ENCODE measurements at places on chromosomes 11 and 22.

DNA sequence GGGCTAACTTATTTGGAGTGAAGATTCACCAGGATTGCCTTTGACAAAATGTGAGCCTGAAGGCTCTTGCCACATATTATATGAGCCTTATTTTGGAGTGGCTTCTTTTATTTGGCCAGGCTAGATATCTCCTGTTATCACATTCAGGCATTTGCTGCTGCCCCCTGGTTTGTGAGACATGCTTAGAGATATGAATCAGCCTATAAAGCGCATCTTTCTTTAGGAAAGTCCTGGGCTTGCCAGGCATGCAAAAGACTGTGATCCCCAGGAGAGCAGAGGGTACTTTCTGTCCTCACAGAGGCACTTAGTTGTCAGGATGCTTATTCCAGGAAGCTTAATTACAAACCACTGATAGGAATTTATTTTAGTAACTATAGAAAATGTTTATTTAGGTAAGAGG lies 333.3 kb downstream of the FAT3 start:
- DNase-seq: no peak

DNA sequence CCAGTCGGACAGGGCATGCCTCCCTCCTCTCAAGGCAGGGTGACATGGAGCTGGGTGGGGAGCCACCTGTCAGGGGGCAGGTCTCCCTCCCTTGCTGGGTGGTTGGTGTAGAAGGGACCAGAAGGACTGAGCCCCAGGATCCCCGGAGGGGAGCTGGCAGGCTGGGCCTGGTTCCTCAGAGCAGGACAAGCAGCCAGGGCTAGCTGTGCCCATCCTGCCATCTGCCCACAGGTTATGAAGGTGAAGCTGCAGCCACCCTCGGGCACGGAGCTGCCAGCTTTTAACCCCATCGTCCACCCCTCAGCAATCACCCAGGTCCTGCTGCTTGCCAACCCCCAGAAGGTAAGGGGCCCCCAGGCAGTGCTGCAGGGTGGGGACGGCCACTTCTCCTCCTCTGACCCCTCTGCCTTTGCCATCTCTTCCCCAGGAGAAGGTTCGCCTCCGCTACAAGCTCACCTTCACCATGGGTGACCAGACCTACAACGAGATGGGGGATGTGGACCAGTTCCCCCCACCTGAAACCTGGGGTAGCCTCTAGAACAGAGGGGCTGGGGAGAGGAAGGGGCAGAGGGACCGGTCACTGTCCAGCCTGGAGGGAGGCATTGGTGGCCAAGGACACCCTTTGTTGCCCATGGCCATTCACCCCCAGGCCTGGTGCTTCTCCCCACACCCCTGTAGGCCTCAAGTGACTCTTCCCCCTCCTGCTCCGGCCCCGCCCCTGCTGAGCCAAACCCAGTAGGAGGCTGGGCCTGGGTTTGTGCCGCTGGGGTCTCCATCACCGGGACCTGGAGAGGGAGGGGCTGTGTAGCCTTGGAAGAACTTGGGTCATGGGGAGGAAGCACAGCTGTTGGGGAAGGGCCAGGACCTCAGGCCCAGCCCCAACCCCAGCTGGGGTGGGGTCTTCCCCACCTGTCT lies 7.0 kb upstream of the SH3BP1 start:
- no peak for DNase-seq

- no peak for DNase-seq
These were observed 190.7 kb upstream of the NCAM1 start for GRCh38 chr11:112770487-112770886.

DNA sequence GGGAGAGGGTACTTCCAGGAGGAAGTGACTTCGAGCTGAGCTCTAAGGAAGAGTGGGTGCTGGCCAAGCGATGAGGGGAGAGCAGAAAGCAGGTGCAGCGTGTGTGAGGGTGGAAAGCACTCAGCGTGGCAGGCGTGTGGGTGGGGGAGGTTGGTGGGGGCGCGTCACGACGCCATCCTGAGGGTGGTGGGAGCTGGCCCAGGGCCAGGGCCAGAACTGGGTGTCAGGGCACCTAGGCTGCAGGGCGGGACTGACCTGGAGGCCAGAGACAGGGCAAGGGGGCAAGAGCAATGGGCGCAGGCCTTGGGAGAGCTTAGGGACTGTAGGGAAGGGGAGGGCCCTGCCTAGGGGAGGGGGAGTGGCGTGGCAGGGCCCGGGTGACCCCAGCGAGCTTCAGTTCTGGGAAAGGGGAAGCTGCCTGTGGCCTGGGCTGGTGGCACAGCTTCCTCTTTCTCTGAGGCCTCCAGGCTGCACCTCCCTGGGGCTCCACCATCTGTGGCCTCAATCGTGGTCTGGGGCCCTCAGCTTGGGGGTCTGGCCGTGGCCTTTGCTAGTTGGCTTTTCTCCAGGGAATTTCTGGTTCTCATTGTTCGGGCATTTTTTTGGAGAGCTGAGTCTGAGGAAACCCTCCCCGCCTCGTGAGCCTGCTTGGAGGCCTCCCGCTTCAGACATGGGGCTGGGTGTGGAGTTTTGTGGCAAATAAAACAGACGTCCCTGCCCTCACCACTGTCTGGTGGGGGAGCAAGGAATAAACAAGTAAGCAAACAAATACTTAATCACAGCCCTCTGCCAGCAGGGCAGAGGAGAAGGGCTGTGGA lies 8.9 kb downstream of the RELT start:
- DNase-seq: no peak

- no peak for DNase-seq
These were observed 3.5 kb upstream of the IFITM2 start for GRCh38 chr11:304061-304506.

GRCh38 chr11:8459711-8460399 lies 134.2 kb downstream of the STK33 start:
- DNase-seq: no peak

DNA sequence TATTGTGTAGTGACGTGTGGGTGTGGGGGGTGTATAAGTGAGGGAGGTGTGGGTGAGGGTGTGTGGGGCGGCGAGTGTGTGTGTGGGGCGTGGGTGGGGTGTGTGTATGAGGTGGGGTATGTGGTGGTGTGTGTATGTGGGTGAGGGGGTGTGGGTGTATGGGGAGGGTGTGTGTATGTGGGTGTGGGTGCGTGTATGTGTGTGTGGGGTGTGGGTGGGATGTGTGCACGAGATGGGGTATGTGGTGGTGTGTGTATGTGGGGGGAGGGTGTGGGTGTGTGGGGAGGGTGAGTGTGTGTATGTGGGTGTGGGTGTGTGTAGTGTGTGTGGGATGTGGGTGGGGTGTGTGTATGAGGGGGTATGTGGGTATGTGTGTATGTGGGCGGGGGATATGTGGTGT lies 205.5 kb downstream of the OPCML start:
- no peak for DNase-seq
